ENCODE measurements at places on chromosomes 11 and 22.

- DNase-seq: no peak
These were observed 3.1 kb downstream of the DRD4 start for GRCh38 chr11:640021-640706.

DNA sequence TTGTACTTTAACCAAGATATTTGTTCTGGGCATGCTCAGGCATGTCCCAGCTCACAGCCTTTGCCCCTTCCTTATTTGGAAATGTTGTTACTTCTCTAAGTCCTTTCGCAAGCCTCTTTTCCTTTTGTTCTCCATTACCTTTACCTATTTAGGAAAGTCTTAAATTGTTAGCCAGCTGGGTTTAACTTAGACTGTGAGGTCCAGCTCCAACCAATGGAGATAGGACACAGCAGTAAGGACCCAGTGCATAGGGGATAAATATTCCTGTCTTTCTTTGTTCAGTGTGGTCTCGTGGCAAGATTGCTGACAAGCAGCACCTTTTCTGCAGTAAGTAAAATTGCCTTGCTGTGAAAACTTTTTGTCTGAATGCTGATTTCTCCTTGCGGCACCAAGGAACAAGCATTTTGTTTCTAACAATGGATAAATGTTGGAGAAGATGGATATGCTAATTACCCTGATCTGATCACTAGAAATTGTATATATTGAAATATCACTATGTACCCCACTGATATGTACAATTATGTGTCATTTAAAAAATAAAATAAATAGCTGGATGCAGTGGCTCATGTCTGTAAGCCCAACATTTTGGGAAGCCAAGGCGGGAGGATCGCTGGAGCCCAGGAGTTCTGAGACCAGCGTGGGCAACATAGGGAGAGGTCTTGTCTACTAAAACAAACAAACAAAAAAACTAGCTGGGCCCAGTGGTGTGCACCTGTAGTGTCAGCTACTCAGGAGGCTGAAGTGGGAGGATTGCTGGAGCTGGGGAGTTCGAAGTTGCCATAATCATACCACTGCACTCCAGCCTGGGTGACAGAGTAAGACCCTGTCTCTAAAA, 31.9 kb upstream of the FTH1 start:
- no peak for DNase-seq

DNA sequence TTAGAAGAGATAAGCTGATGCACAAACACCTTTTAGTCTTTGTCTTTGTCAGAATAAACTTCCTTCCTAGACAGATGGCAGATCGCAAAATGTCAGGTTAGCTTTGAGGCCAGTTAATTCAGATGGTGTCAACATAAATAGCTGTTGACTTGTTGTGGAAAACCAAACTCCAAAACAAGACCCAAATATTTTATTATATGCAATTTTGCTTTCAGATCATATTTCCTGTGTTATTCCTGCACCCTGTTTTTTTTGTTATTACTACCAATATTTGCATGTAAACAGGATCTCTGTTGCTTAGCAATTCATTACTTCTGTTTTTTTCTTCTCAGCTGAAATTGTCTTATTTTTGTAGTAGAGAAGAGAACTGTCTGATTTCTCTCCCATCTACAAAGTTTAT, 316.0 kb downstream of the ETS1 start:
- no peak for DNase-seq

DNA sequence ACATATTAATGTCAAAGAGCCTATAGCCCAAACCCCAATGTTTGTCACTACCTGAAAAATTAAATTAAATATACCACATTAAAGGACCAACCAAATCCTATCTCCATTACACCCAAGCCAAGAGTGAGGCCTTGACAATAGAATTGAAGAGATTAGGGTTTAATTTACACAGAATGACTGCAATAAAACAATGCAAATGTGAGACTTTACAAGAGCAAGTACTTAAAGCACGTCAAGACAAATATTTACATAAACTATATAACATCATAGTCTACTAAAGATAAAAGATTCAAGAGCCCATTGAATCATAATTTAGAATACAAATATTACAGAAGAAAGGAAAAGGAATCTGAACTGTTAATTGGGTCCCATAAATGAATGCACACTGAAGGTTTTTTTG, 85.6 kb downstream of the CADM1 start:
- no peak for DNase-seq

- DNase-seq: no peak
These were observed 15.1 kb downstream of the STX3 start for GRCh38 chr11:59770319-59770718.
